ENCODE measurements at places on chromosomes 16 and 17.

- no peak for DNase-seq
Measured at GRCh38 chr17:77266891-77267341, 126.1 kb downstream of the SEC14L1 start.

GRCh38 chr16:1645914-1646525, 32.1 kb upstream of the JPT2 start:
- DNase-seq = peak; percentile 92

- peak; percentile 4 for DNase-seq
Measured at GRCh38 chr17:57849163-57849873, 526 bp downstream of the MRPS23 start.

- no peak for DNase-seq
Measured at GRCh38 chr17:41793784-41794539, 7.5 kb upstream of the JUP start.

DNA sequence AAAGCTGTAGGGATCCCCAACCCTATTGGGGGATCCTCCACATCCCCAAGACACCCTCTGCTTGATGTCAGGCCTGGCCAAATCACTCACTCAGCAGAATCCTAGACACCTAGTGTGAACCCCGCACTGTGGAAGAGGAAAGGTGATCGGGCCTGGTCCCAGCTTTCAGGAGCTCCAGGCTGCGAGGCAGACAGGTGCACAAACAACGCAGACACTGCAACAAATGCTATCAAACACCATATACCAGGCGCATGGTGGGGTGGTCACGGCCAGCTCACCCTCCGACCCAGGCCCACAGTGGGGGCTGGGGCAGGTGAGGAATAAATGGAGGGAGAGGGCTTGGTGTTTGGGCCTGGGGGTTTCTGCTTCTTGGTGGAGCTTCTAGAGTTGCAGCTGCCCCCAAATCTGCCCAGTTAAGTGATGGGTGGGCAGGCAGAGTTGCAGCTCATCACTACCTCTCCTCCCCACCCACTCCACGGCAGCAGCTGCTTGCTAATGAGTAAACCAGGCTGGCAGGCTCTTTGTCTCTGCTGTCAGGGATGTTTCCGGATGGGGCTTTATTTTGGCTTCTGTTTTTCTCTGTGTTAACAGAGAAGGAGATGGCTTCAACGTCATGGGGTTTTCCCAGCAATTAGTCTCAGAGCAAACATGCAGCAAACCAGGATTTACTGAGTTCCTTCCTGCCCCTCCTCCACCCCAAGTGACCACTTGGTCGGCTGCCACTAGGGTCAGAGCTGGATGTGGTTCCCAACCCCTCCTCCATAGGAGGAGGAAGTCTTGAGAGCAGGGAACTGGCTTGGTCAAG, 46.6 kb downstream of the PECAM1 start:
- peak; percentile 96 for DNase-seq

- DNase-seq = no peak
Measured at GRCh38 chr17:66835476-66835875, 559 bp downstream of the CACNG5 start.

DNA sequence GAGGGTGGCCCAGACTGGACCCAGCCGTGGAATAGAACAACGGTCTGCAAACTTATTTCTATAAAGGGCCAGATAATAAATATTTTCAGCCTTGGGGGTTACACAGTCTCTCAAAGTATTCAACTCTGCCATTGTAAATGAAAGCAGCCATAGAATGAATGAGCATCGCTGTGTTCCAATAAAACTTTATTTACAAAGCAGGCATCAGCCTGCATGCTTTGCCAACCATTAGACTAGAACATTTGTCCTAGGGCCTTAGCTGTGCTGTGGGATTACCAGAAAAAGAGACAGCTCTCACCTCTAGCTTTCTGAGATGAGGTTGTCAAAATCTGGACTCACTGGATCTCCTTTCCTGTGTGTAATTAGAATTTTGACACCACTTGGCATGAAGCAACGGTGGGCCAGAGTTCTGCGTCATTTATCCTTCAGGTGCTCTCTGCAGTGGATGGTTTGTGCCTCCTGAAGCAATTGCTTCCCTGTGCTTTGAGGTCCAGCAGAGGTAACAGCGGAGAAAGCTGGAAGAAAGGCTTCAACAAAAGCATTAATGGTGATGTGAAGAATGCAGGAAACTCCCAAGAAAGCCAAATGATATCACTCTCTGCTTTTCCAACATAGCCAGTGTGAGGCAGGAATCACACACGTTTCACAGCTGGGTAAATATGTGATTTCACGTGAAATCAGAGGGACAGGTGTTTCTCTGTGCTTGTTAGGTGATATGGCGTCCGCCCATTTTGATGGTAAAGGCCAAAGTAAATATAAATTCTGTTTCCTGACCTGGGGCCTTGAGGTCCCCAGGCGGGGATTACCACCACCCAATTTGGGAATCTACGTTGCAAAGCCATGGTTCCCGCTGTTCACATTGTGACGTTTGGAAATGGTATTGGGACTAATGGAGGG, 148.4 kb downstream of the PITPNC1 start:
- peak; percentile 96 for DNase-seq

- DNase-seq = peak; percentile 98
Measured at GRCh38 chr16:87723226-87723623, 42.6 kb downstream of the KLHDC4 start.

Data from DMS53 (cell line).